T47D (cell line): ENCODE measurements at places on chromosomes 7 and 10.

DNA sequence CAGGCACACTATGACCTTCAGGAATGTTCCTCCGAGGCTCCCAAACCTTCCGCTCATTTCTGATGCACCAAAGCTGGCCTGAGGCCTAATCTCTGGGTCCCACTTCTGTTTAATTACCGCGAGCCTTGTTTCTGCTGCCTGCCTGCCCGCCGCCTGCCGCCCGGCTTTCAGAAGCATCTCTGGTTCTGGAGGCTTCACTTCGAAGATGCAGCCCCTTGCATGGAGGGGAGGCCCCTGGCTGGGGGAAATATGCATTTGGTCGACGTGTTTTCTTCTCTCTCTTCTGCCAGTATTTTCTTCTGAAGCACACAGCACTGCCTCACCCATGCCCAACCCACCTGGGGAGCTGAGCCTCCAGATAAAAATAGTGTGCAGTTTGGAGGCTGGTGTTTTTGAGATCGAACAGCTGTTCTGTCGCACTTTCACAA, 166.9 kb downstream of the PAXIP1 start:
- DNase-seq, result no peak

GRCh38 chr7:154943906-154944305, 59.0 kb downstream of the PAXIP1 start:
- DNase-seq, result no peak

DNA sequence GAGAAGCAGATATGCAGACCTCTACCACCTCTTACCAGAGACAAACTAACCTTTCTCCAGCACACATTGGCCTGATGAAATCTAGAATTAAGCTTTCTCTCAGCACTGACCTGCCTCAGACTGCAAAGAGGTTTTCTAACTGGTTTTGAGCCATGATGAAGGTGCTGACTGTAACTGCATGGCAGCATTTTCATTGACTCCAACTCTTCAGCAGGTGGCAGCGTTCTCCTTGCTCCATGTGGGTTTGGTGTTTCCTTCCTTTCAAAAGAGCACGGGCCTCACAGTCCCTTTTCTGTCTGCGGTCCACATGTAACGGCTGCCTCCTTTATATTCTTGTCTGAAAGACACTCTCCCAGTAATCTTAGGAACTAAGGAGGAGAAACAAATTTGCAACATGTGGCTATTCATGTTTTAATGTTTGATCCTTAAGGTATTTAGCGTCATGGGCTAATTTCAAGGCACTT, 12.6 kb downstream of the KLLN start:
- DNase-seq, result peak; percentile 35

- no peak for DNase-seq
These were observed 13.4 kb upstream of the SMNDC1 start for GRCh38 chr10:110317866-110318850.

DNA sequence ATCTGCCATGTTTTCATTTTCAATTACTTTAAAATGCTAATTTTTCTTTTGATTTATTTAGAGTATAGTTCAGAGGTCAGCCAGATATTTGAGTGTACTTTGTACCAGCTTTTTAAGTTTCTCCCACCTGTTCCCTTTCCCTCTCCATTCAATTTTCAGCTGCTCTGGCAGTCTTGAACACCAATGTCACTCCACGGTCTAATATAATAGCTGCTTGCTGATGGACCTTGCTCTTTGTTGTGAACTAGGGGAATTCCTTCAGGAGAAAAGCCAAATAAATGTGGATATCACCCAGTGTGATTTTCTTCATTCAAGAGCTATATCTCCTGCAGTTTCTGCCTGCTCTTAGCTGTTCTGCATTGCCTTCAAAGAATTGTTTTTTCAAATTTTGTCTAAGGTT, 3.9 kb upstream of the HPS1 start:
- DNase-seq, result no peak

DNA sequence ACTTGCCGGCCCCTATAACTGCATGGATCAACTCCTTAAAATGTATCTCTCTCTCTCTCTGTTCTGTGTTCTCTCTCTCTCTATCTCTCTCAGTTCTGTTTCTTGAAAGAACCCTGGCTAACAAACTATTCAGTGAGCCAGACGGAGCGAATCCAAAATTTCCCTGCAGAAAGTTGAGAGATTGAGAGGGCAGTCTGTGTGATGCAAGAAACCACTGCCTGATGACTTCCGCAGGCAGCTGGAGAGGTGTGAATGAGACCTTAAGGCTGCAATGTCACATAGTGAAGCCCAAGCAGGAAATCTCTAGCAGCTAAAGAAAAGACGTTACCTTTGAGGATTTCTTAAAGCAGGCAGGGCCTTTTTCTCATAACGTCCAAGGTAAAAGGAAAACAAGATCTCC, 17.3 kb downstream of the FAM107B start:
- no peak for DNase-seq

DNA sequence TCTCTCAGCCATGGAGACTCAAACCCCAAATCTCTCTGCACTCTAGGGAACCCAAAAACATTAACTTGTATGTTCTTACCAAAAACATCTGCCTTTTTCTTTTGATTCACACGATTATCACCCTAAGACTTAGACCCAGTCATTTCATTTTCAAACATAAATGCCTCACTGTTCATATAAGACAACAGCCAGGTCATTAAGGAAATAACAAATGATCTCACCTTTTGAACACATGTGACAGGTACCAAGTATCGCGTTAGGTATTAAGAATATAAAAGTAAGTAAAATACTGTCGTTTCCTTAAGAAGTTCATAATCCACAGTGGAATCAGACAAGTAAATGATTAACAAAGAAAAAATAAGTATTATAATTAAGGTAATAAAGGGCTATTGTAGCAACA, 8.8 kb downstream of the TM9SF3 start:
- no peak for DNase-seq

DNA sequence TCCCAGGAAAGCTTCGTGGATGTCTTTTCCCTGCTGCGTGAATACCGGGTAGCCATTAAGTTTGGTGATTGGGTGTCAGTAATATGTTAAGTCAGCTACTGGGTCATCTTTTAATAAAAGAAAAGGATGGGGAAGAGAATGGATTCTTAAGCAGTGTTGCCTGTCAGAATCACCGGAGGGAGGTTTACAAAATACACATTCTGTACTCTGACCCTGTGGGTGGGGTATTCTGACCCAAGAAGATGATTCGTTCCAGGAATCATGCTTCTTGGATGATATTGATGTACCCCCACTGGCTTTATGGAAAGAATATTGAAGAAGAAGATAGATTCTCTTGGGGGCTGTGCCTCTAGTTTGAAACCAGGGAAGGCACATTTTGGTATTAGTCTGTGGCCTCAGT, 18.3 kb downstream of the SGPL1 start:
- no peak for DNase-seq

GRCh38 chr10:103895411-103896186, 22.4 kb downstream of the STN1 start:
- no peak for DNase-seq

DNA sequence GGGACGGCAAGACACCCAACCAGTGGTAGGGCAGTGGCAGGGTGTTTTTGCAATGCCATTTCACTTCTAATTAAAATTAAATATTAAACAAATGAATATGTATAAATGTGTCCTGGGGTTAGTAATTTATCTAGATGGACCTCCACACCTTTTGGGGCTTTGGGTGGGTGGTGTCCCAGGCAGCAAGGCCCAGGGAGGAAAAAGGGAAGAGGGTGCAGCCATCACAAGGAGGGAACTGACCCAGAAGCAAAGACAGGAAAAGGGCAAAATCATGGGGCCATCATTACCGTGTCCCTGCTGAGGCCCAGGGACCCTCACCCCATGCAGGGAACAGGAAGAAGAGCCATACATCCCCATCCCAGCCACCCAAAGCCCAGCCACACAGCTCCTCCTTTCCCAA, 204.6 kb downstream of the GRID1 start:
- no peak for DNase-seq

GRCh38 chr10:78980354-78980753, 88.4 kb upstream of the ZMIZ1 start:
- no peak for DNase-seq

GRCh38 chr7:96826089-96826488, 116.4 kb upstream of the SEM1 start:
- DNase-seq, result no peak

GRCh38 chr7:41006306-41006995, 696.4 kb downstream of the INHBA start:
- no peak for DNase-seq

- no peak for DNase-seq
These were observed 173.6 kb upstream of the PRSS58 start for GRCh38 chr7:142431491-142431890.

DNA sequence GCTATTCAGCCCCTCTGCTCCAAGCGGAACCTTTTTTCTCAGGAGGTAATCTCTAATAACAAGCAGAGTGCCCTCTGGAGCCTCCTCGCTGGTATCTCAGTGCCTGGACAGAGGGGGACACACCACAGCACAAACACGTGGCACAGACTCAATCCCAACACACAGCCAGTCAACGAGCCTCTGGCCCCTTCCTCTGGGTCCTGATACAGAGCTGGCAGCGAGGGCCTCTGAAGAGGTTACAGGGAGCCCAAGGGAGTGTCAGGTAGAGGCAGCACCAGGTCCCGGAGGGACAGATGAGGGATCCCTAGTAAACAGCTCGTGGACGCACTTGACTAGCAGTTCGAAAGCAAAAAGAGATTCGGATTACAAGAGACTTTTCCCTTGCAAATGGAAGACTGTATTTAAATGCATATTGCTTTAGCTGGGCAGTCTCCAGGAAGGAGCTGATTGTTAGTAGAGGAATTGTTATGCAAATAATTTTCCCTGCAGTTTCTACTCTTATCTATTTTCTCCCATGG, 14.1 kb downstream of the CXCL12 start:
- no peak for DNase-seq

DNA sequence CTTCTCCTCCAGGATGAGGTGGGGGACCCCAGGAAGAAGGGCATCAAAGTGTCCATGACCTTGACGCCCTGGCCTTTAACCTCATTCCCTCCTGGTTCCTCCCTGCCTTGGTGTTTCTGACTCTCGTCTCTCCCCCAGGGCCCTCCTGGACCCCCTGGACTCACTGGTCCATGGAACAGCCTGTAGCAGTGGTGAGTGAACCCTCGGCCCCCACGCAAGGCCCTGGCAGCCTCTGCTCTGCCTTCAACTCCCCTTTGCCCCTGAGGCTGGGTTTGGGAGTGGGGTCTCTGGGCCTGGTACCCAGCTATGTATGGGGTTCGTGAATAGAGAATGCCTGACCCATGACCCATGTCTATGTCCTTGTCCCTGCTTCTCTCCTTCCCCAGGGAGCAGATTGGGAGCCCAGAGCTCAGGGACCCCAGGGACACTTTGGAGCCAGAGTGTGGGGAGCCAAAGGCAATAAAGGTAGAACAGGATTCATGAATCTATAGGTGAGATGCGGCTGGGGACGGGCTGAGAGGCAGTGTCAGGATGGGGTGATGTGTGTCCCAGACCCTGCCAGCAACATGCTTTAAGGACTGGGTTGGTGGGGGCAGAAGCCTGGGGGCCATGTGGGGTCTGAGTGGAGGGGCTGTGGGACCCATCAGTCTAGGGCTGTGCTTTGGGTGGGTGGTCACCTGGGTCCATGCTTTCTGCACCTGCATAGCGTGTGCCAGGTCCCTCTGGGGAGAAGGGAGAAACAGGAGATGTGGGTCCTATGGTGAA, 18.4 kb upstream of the VOPP1 start:
- DNase-seq, result no peak

DNA sequence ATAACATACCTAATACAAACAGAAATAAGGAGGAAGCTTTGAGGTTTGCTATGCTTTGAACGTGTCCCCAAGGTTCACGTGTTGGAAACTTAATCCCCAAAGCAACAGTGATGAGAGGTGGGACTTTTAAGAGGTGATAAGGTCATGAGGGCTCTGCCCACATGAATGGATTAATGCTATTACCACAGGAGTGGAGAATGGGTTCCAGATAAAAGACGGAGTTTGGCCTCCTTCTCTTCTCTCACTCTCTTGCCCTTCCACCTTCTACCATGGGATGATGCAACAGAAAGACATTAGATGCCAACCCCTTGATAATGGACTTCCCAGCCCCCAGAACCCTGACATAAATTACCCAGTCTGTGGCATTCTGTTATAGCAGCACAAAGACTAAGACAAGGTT, 9.6 kb downstream of the ITGB1 start:
- no peak for DNase-seq

- DNase-seq, result no peak
These were observed 113.5 kb downstream of the PLCE1 start for GRCh38 chr10:94107191-94107590.

- DNase-seq, result no peak
These were observed 293.0 kb upstream of the NPSR1 start for GRCh38 chr7:34365011-34365410.

DNA sequence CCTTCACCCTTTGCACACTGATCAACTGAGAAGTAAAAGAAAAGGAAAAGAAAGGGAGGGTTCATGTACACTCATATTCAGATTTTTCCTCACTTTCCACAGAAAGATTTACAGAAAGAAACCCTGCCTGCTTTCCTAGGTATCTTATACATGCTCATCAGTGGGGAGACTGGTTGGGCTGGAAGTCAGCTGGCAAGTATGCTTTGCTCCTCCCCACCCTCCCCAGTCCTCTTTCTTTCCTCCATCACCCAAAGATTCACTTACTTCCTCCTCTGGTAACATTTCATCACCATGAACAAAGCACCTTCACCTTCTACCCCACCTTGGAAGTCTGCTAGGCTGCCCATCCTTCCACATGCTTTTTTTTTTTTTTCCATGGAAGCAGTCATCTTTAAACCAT, 153.2 kb upstream of the NRBF2 start:
- DNase-seq, result no peak

- DNase-seq, result no peak
These were observed 81.3 kb downstream of the AFAP1L2 start for GRCh38 chr10:114323023-114323422.

DNA sequence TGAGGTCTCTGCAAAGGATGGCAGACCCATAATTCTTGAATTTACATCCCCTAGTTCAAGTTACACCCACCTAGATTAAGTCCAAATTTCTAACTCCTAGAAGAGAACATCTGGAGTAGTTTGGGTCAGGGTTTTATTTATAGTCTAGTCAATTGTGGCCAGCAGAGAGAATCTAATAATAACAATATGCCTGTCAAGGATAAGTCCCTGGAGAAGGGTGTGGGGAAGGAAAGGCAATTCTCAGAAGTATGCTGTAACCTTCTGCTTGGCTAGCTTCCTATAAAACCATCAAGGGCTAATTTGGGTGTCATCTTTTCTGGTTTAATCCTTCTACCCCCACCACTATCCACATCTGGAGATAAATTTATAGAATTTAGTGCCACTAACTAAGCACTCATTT, 52.8 kb upstream of the SEMA3E start:
- no peak for DNase-seq

GRCh38 chr7:12152196-12152918, 58.7 kb upstream of the TMEM106B start:
- DNase-seq, result no peak
